ENCODE measurements at places on chromosomes 1 and 21.

- DNase-seq, result no peak
Observed at GRCh38 chr1:78501203-78501602, 10.4 kb downstream of the PTGFR start.

- no peak for DNase-seq
Observed at GRCh38 chr21:31945141-31945540, 72.3 kb downstream of the HUNK start.

GRCh38 chr1:208423526-208423925, 179.3 kb upstream of the PLXNA2 start:
- no peak for DNase-seq

DNA sequence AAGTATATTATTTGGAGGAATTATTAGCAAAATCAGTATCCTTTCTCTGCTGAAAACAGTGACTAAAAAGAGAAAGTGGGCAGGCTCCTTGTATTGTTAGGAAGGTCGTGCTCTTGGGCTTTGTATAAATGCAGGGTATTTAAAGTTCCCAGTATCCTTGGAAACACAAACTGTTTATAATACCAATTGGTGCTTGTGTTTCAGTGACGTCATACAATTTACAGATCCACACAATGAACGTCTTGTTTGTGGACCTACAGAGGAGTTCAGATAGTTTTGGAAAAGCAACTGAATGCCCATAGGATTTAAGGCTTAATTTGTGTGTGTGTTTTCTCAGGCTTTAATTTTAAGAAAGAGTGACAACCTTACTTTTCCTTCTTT, 168.2 kb downstream of the RASAL2 start:
- no peak for DNase-seq

DNA sequence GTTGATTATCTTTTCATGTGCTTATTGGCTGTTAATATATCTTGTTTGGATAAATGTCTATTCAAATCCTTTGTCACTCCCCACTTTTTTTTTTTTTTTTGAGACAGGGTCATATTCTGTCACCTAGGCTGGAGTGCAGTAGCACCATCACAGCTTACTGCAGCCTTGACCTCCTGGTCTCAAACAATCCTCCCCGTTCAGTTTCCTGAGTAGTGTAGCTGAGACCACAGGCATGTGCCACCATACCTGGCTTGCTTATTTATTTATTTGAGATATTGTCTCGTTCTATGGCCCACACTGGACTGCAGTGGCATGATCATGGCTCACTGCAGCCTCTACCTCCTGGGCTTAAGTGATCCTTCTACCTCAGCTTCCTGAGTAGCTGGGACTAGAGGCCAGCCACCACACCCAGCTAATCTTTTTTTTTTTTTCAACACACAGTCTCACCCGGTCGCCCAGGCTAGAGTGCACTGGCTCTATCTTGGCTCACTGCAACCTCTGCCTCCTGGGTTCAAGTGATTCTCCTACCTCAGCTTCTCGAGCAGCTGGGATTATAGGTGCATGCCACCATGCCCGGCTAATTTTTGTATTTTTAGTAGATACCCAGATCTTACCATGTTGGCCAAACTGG, 13.9 kb upstream of the MYCL start:
- DNase-seq, result no peak

- peak; percentile 42 for DNase-seq
Observed at GRCh38 chr1:92623187-92623778, 136.6 kb upstream of the GFI1 start.

GRCh38 chr1:56297904-56298303, 281.5 kb downstream of the PLPP3 start:
- DNase-seq, result no peak

- no peak for DNase-seq
Observed at GRCh38 chr1:93598861-93599439, 82.7 kb downstream of the BCAR3 start.

DNA sequence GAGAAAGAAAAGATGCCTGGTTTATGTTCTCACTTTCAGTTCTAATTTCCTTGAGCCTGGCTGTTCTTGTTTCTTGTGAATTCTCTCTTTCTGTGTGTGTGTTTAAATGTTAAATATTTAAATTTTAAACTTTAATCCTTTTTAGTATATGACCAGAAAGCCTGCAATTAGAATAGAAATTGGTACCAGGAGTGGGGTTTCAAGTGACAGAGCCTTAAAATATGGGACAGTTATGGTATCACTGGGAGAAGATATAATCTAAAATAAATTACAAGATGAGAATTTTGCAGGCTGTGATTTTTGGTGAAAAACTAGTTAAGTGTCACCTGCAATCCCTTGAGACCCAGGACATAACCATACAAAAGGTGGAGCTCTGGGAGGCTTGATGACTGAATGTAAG, 81.4 kb downstream of the SYT6 start:
- no peak for DNase-seq

- no peak for DNase-seq
Observed at GRCh38 chr1:89276690-89277089, 4.0 kb upstream of the GBP5 start.
